ENCODE measurements at places on chromosomes 12 and 14.

DNA sequence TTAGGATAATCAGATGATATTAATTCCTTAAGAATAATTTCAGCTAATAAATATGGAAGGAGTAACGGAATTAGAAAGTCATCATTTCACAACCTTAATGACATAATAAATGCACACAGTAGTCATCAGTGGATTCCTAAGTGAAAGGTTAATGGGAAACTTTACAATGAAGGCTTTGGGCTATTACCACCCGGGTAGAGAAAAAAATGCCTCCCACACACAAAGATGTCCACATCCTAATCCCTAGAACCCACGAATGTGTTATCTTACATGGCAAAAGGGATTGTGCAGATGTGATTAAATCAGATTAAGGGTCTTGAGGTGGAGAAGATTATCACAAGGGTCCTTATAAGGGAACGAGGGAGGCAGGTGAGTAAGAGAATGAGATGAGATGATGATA is 5.6 kb downstream of the TMED10 start:
- DNase-seq, result no peak

- no peak for DNase-seq
Observed at GRCh38 chr12:10614056-10614370, 604 bp upstream of the MAGOHB start.

DNA sequence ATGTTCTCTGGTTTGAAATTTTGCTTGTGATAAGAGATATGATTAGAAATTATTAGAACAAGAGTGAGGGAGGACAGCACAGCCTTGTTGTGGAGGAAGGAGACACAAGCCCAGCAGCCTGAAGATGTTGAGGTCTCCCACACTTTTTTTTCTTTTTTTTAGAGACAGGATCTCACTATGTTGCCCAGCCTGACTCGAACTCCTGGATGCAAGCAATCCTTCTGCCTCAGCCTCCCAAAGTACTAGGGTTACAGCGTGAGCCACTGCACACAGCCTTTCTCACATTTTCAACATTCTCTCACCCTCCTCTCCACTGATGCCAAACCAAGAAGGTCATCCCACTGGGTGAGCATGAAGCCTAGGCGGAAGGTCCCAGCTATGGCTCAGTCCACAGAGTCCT is 4.9 kb upstream of the KRT8 start:
- no peak for DNase-seq

DNA sequence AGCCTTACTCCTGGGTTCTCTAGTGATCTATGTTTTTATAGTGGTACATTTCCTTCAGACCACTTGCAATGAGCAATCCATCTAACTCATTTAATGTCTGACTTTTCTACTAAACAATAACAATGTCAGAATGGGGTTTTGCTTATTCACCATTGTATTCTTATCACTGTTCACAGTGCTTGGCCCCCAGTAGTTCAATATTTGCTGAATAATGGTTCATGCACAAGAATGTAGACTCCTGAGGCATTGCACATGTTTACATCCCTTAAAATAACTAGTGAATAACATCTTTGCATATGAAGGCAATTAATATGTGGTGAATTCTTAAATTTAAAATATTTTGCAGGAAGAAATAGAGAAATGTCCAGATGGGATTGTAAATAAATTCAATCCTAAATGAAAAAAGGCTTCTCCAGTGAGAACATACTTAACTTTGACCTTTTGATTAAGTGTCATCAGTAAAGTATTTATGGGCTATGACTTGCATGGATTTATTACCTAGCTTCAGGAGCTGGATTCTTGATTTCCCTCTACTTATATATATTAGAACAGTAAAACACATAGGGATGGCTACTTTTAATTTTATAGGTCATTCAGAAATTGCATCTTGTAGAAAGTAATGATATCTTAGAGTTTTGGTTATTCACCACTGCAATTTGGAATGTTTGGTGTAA is 3.4 kb downstream of the CCER1 start:
- DNase-seq, result no peak
